Motor neuron (in vitro differentiated cells): ENCODE measurements at places on chromosomes 11 and 22. TPM values are rescaled to one million over a fixed set of nuclear protein-coding genes. Genes with fewer than 3 reads are reported as not detected.

The OR8D1 gene
- 0.05 and 0.18 TPM in 2 replicates for total RNA-seq

The SH3BP1 gene
- total RNA-seq: 3.2 and 3.3 TPM in 2 replicates

The CARD18 gene
- total RNA-seq: not detected in 2 replicates

The THY1 gene
- total RNA-seq: 19.8 and 22.5 TPM in 2 replicates

The KLHDC7B gene
- total RNA-seq: 0.27 and 0.31 TPM in 2 replicates

The TRPM5 gene
- 0.05 TPM in 1 of 2 replicates, not detected in the other for total RNA-seq

The CST6 gene
- not detected in 2 replicates for total RNA-seq

The PIK3IP1 gene
- total RNA-seq: 3.6 and 4.7 TPM in 2 replicates

The MRGPRX3 gene
- not detected in 2 replicates for total RNA-seq

The TMEM151A gene
- total RNA-seq: 1.6 and 2.7 TPM in 2 replicates
